ENCODE measurements at places on chromosomes 2 and 18. TPM values are rescaled to one million over a fixed set of nuclear protein-coding genes. Genes with fewer than 3 reads are reported as not detected.

- no peak for DNase-seq
Measured at GRCh38 chr2:15667809-15668556, 76.3 kb downstream of the DDX1 start.

Gene RAB27B
- not detected for total RNA-seq

- no peak for DNase-seq
Measured at GRCh38 chr2:220528180-220528675, 900.8 kb downstream of the SLC4A3 start.

Gene SKOR2
- total RNA-seq: not detected

Gene NT5DC4
- not detected for total RNA-seq

Gene ABCA12
- total RNA-seq: not detected

DNA sequence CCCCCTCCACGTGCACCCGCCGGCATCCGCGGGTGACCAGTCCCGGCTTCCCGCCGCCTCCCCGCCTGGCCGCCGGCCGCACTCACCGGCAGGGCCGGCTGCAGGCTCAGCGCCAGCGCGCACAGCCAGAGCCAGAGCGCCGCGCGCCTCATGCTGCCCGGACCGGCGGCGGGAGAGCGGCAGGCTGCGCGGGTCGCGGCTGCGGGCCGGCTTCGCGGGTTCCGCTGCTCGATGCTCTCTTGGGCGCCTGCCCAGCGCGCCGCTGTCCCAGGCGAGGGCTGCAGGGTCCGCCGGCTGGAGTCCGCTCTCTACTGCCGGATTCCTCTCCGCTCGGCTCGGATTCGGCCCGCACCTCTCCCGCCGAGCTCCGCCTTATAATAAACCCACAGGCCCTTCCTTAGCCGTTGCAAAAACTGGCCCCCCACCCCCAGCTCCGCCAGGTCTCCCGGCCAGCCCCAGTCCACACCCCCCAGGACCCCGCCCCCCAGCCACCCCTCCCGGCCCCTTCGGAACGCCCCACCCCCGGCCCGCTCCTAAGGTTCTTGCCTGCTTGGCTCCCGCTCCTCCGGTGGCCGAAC is at the start of gene SDC1:
TSS of gene SDC1 (minus strand) at position 415 of the 578 bp plus-strand sequence. CDS start at position 152, 263 bp downstream.
- DNase-seq: peak; percentile 72

DNA sequence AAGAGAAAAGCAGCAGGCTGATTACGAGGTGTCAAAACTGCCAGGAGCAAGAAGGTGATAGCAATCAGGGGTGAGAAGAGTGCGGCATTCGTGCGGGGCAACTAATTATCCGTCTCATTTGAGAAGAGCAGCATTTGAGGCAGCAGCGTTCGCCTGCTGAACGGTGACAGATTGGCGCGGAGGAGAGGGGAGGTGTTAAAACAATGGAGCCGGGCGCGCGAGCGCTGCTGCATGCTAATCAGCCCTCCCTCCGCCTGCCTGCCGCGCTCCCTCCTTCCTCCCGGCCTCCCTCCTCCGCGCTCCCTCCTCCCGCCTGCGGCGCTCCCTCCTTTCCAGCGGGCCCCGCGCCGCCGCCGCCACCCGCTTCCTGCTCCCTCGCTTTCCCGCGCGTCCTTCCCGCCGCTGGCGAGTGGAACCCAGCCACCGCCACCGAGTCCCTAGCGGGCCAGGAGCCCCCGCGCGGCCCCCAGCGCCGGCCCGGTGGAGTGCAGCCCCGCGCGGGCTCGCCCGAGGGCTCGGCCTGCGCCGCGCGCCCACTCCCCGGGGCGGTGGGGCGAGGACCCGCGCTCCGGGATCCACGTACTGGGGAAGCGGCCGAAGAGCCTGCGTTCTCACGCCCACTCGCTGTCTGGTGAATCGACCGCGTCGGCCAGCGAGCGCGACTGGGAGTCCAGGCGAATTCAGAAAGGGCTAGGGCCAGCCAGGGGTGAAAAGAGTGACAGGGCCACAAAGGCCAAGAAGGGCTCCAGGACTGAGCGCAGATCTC is 69.5 kb upstream of the PSMD14 start:
- peak; percentile 65 for DNase-seq
